ENCODE measurements at places on chromosomes 12 and 14.

- no peak for DNase-seq
These were observed 165.1 kb upstream of the CNOT2 start for GRCh38 chr12:70078161-70078560.

- DNase-seq, result no peak
These were observed 761.6 kb downstream of the BCL11B start for GRCh38 chr14:98510392-98510791.

GRCh38 chr12:9702255-9702654 lies 30.6 kb downstream of the CLECL1 start:
- DNase-seq, result no peak

DNA sequence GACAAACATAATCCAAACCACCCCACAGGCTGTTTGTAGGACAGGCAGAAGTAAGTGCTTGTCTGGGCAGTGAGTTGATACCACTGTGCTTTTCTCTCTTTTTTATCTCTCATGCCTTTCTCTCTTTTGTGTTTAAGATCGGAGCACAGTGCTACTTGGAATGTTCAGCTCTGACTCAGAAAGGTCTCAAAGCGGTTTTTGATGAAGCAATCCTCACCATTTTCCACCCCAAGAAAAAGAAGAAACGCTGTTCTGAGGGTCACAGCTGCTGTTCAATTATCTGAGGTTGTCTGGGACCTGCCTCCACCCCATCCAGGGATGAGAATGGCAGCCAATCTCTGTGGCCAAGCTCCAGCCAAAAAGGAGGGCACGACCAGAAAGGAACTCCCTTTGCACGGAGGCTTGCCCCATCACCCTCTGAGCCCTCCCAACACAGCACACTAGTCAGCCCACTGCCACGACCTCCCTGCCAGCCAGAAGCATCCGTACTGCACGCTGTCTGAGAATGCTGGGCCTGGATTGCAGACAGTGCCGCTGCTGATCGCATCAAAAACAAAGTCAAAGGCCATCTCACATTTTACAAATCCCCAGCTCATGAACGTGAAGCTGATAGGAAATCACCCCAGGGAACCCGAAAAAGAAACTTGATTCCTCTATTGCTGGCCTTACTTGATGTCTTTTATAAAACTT lies 27.8 kb downstream of the GPHB5 start:
- no peak for DNase-seq

GRCh38 chr12:18428416-18428815 lies 167.1 kb downstream of the PIK3C2G start:
- no peak for DNase-seq

DNA sequence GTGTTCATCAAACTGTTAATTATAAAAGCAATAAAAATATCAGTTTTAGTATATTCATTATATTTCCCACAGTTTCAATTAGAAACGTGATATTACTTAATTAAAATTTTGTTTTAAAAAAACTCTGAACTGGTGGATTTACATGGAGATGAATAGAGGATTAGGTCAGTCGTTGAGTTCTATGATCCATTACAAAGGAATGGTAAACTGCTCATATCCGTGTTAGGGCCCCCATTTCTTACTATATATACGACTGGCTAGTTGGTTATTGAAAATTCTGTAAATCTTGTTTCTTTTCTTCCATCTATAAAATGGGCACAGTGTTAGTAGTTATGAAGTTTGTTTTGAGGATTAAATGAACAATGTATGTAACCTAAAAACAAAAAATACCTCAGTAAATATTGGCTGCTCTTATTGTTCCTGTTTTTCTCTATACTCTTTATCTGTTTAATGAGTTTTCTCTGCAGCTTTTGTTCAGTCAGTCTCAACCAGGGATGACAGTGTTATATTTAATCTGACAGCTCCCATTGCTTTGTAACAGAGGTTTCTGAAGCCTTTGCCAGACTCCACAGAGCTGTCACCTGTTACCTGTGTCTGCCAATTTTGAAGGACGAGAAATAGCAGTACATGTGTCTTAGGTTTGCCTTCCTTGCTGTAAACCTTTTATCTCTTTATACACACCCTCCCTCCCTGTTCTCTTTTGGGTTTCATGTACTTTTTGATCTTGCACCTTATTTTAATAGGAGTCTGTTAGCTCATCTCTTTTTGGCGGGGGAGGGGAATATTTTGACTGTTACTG lies 41.5 kb downstream of the FRS2 start:
- DNase-seq, result no peak

GRCh38 chr12:115885040-115885690 lies 392.3 kb downstream of the MED13L start:
- DNase-seq, result no peak

- DNase-seq, result no peak
These were observed 268.5 kb upstream of the USP15 start for GRCh38 chr12:61991661-61992060.

- no peak for DNase-seq
These were observed 703.5 kb upstream of the TBX3 start for GRCh38 chr12:115387467-115387901.

DNA sequence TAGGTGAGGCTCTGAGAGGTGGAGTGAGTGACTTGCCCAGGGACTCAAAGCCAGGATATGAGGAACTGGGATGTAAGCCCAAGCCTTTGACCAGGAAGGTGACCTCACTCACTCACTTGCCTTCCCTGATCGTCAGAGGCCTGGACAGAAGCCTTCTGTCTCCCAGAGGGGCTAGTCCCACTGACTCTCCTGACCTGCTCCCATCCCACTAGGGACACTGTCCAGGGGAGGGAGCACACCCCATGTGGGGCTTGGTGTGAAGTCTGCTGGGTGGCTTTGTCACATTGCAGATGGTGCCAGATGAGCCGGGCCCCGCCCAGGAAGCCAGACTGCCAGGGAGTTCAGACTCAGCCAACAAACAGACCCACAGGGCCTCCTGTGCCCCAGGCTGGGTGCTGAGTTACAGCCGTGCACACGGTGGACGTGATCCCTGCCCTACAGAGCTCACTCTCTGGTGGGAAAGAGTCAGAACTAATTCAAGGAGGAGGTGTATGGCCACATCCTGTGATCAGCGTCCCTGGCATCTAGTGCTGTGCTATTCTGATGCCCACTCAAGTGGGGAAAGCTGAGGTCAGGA lies 28.3 kb downstream of the MMAB start:
- no peak for DNase-seq

DNA sequence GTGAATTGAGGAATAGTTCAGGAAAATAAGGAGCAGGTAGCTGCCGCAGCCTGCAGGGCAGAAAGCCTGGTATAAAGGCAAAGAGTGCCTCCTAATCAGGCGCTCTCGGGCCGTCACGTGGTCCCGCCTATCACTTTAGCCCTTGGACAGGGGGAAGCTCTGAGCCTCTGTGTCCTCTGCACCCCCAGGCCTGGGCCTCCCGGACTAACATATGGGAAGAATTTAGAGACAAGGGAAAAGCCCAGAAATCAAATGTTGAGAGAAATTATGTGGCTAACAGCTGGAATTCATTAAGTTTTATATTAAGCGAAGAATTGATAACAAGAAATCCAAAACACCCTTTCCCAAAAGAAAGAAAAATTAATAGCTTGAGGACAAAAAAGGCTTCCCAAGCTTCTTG lies 417.7 kb downstream of the ATP23 start:
- peak; percentile 34 for DNase-seq

- DNase-seq, result no peak
These were observed 254.4 kb upstream of the DIO2 start for GRCh38 chr14:80465546-80466220.

DNA sequence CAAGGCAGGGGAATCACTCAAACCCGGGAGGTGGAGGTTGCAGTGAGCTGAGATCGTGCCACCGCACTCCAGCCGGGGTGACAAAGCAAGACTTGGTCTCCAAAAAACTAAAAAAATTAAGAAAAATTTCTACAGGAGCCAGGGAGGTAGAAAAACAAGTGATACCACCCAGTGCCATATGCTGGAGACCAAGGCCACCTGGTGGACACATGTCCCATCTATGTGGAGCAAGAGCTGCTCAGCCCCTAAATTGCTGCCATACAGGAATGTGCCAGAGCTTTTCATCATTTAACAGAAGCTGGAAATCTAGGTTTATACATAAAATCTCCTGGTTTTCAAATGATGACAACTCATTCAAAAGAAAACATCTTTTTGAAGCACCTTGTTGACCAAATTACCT lies 61.4 kb upstream of the ELK3 start:
- DNase-seq, result no peak

GRCh38 chr14:25032092-25032784 lies 17.7 kb downstream of the STXBP6 start:
- DNase-seq, result no peak

GRCh38 chr12:105084251-105085250 lies at the start of gene ALDH1L2:
TSS of gene ALDH1L2 (minus strand) at chr12:105084458. CDS start at chr12:105084436, 22 bp downstream.
- peak; percentile 58 for DNase-seq

DNA sequence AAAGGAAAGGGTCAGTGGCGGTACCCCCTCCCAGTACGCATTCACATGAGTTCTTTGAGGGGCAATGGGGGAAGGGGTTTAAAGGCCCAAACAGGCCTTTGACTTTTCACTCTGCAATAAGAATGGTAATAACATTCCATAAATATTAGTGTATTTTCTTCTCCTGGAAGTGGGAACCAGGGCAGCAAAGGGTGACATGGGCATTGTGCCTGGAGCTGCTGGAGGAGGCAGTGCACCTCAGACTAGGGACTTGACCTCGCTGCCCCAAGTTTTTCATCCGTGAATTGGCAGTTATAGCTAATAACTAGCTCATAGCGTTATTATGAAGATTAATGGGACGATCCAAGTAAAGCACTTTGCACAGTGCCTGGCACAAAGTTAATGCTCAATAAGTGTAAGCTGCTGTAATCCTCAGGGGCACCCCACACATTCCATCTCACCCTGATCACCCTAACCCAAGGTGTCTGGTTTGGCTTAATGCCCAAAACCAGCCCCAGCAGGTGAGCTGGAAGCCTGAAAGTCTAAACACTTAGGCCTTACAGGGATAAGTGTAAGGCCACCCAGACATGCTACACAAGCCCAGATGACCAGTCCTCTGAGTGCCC lies 2.8 kb upstream of the KCNH3 start:
- DNase-seq, result no peak

GRCh38 chr12:131928080-131928710 lies 881 bp upstream of the PUS1 start:
- DNase-seq, result no peak

DNA sequence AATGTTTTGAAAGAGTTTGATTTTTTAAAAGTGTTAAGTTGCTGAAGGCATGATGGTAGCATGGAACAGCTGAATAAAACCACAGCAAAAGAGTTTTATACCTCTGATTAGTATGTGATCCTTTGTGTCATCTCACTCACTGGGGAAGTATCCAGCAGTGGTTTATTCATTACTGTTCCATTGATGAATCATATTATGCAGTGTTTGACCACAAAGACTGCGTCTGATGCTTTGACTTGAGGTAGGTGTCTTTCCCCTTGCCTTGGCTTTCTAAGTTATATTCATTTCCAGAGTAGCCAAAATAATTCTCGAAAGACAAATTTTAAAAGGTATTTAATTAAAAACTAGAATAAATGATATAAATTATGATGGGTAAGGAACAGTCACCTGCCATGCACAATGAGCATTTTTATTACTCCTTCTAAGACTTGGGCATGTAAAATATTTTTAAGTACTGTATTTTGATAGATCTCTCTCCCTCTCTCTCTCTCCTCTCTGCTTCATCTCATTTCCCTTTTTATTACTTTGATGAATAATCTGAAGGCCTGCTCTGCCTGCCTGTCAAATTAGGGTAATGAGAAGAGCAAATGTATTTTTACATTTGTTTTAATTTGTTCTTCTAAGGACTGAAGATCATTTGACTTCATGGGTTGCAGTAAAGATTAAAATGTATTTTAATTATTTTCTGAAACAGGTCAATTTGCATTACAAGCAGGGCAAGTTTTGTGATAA lies 164.9 kb downstream of the NAV3 start:
- no peak for DNase-seq

DNA sequence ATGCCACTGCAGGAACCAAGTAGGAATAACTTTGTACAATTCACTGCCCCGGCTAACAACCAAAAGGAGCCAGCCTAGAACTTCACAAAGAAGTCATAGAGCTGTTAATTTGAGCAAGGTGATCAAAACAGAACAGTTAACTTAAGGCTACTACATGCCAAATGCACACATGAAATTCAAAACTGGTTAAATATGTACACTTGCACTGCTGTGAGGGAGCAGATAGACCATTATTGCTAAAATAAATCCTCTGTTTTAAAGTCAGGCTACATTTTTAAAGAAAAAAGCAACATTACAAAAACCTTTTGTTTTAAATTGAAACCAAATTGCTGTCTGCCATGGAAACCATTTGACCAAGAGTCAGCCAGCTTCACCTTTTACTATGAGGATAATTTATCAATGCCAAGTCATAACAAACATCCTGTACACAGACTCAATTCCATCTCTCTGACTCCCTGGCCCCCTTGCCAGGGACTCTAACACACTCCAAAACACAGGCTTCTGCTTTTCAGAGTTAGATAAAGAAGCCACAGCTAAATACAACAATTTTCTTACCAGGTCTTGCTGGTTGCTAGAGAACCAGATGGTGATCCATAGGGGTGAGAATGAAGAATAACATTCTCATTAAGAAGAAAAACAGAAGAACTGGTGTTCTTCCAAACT lies 84.0 kb downstream of the LRP6 start:
- no peak for DNase-seq

DNA sequence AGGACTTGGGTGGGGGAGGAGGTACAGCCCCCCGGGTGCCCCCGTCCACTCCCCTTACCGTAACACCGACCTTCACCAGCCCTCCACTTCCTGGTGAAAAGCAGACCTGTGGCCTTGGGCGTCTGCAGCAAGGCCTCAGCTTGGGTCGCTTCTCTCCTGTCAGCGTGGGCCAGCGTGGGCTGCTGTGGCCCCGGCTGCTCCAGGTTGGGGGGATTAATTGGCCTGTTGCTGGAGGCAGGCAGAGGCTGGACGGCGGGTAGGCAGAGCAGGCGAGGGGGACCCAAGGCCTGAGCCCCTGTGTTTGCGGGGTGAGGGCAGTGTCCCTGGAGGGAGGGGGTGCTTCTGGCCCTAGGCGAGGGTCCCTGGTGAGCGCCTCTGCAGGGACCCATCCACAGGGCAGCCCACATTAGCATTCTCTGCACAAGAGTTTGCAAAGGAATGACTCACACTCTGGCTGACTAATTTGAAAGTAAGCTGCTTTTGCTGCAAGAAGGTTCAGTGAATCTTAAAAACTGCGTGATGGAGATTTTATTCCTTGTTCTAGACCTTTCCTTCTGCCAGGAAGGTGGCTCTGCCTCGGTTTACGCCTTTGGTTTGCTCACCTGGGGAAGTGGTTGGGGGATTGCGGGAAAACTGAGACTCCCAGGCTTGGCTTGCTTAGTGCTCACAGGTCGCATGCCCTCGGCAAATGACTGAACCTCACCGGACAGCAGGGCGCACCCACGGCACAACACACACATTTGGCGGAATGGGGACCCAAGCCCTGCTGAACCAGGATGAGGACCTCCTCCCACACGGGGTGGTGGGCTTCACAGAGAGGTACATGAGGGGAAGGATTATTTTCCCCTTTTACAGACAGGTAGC lies 37.9 kb upstream of the DLK1 start:
- peak; percentile 69 for DNase-seq

DNA sequence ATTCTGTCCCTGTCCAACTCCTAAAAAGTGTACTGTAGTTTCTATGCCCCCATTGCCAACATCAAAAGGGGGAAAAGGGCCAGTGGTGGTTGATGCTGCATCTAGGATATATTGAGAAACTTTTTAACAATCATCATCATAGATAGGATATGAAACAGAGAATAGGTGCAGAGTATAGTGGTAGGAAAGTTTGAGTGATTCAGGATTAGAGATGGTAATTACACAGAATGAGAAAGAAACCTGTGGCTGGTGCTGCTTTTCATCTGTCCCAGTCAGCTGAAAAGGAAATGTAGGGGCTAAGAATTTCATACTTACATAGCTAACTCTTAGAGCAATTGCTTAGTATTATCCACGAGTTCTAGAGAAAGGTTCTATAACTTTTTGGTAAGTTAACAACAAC lies 67.6 kb downstream of the GTF2A1 start:
- DNase-seq, result no peak

Data from amniotic stem cell (primary cell).